CD4-positive, alpha-beta T cell treated with Interleukin-6 at 100 ng/mL for 8 hours (primary cell): ENCODE measurements at places on chromosomes 1 and 21.

DNA sequence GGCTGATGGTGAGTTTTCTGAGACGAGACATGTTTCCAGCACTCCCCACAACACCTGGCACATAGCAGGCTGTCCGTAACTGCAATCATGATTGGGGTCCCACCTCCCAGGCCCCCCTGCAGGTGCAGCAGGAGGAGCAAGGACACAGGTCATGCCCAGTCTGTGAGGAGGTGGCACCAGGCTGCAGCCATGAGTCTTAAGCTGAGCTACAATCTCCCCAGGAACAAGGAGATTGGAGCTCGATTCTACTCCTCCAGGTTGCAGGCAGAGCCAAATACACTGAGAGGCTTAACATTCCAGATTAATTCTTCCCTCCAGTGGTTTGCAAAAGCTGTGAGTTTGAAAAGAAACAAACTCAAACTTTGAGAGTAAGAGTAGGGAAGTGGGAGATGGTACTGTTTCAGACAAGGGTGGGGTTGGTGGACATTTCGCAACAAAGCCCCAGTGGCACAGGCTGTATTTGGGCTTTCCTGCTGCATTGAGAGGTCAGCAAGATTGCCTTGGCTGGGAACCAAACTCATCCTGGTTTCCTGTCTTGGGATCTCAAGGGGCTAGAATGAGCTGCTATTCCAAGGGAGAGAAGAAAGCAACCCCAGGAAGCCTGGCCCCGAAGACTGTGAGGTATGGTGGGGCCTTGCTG lies 64.8 kb upstream of the GALNT2 start:
- DNase-seq: no peak

GRCh38 chr1:45152126-45152525 lies 54.3 kb downstream of the ZSWIM5 start:
- no peak for DNase-seq

- no peak for DNase-seq
These were observed 358.6 kb downstream of the SIPA1L2 start for GRCh38 chr1:232271299-232271698.

- no peak for DNase-seq
These were observed 6.3 kb downstream of the CDKN2C start for GRCh38 chr1:50976111-50976889.

DNA sequence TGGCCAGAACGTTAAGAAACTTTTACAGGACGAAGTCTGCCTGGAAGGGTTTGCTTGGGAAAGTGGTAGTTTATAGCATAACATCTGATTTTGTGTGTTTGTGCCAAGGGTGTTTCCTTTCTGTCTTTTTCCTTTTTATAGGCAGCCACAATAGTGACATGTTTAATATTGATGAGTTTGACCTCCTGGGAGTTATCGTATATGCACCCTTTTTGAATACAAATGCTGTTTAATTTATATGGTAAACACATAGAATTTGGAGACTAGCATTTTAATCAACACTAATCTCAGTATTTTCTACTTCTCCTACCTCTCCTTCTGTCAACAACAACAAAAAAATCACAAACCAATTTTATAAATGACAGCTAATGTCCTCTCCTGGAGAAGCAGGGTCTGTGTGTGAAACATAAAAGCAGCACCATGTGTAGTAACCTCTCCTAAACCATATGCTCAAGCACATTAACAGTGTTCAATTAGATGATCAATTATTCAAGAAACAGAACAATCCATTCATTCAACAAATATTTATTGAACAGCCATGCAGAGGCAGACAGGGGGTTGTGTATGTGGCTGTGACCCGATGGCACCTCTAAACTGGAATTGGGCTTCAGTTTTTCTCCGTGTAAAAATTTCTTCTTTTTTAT lies 604 bp upstream of the FMN2 start:
- no peak for DNase-seq

- no peak for DNase-seq
These were observed 26.3 kb upstream of the TGFBR3 start for GRCh38 chr1:91912266-91912665.

DNA sequence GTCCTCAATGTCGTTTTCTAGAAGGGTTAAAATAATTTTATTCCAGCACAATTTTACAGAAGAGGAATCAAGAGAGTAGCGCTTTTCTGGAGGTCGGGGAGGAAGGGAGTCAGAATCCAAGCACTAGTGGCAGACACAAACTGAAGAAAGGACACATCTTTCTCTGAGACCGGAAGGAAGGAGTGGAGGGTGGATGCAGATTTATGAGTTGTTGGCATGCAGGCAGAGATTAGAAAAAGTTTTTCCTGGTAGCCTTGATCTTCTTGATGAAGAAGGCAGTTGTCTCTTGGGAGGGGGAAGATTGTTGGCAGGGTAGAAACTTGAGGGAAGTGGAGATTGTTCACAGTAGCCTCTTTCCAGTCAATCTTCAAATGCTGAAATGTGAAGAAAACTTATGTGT lies 149.8 kb downstream of the PAPPA2 start:
- DNase-seq: no peak

GRCh38 chr1:68255301-68255700 lies 23.0 kb upstream of the WLS start:
- DNase-seq: no peak

DNA sequence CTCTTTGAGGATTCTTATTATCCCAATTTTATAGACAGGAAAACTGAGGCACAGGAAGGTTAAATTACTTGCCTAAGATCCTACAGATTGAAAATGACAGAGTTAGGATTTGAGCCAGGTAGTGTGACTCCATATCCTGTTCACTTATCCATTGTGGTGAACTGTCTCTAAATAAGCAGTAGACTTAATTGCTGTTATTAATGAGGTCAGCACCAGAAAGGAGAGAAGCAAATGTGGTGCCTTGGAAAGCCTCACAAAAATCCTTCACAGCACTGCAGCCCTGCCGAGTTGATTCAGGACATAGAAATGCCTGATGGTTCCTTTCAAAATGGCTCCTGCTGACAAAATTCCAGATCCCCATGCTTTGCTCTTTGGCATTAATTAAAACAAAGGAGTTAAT lies 193.3 kb upstream of the BEND5 start:
- no peak for DNase-seq

DNA sequence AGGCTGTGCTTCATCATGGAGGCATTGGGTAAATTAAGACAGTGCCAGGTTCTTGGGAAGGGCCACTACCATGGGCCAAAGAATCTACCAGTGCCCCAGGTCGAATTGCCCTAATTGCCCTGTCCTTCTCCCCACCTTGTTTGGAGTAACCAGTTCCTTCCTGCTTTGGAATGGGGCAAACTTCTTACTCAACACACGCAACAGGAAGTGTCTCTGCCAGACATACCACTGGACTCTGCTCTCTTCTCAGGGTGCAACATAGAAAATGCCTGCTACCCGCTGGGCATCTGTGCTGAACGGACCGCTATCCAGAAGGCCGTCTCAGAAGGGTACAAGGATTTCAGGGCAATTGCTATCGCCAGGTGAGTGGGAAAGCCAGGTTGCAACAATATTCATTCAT lies 15.8 kb downstream of the CDA start:
- no peak for DNase-seq

DNA sequence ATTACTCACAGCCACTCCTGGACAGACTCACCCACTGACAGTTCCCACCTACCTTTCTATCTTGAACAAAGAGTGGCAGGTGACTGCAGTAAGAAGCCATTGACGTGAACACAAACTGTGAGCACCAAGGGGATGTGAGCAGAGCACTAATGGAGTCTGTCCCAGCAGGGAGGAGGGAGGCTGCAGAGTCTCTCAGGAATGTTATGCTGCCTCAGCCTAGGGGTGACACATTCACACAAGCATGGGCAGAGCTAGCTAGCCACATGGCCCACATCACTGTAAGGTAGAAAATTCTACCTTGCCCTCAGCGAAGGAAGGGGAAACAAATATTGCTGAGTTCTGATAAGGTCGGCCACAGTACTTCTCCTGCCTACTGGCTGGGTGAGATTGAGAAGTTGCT lies 56.8 kb upstream of the PTGFRN start:
- no peak for DNase-seq

DNA sequence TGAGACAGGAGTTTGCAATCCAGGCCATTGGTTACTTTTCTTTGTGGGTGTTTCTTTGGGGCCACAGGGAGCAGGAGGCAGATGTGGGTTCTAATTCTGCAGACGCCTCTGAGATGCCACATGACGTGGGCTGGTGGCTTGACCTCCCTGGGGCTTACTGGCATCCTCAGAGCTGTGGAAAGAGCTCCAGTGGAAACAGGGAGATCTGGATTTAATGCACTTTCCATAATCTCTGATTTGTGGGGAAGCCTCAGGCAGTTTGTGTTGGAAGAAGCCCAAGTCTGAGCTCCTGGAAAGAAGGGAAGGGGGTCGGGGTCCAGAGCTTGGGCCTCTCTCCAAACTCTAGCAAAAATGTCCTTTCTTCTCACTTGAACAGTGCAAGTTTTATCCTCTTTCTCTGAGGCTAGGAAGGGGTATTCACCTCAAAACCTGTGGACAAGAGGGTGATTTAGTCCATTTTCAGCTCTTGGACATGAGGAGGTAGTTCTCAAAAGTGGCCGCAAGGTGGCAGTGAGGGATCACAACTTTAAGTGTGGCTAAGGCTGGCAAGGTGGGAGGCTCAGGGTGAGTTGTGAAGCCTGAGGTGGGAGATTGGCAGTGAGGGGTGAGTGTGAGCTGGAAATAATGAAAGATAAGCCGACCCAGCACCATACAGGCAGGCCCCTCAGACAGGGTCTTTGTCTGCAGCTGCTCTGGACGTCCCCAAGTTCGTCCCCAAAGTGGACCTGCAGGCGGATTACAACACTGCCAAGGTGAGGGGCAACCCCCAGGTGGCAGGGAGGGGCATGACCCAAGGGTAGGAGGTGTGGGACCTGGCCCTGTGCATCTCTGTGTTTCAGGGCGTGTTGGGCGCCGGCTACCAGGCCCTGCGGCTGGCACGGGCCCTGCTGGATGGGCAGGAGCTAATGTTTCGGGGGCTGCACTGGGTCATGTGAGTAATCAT lies 9.2 kb downstream of the IKBKE start:
- DNase-seq: peak; percentile 62

GRCh38 chr1:216095400-216095799 lies 327.8 kb downstream of the USH2A start:
- DNase-seq: no peak

DNA sequence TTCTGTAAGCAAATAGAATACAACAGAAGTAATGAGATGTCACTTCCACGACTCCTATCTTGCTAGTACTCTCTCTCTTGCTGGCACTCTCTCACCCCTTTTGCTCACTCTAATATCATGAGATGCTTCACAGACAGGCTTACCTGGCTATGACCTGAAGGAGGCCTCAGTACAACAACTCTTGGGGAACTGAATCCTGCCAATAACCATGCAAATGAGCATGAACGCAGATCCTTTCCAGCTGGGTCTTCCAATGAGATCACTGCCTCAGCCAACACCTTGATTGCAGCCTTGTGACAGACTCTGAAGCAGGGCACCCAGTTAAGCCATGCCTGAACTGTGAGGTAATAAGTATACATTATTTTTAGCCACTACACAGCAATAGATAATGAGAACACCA lies 53.1 kb upstream of the ADAR start:
- DNase-seq: no peak

DNA sequence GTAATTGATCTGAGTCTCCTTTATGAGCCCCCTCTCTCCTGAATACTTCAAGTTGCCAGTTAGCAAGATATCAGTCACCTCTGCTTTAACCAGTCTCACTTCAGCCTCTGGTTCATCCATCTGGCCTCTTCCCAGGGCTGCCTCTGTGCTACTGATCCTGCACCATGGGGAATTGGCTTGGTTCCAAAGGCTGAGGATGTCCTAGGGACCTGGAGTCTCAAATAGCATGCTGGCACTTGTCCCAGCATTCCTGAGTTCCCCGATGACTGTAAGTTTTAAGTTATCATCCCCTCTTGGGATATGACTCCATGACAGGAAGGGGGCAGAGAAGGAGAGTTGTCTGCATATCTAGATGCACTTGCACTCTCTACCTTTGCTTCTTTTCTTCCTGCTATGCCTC lies 252.0 kb downstream of the PTBP2 start:
- DNase-seq: no peak

DNA sequence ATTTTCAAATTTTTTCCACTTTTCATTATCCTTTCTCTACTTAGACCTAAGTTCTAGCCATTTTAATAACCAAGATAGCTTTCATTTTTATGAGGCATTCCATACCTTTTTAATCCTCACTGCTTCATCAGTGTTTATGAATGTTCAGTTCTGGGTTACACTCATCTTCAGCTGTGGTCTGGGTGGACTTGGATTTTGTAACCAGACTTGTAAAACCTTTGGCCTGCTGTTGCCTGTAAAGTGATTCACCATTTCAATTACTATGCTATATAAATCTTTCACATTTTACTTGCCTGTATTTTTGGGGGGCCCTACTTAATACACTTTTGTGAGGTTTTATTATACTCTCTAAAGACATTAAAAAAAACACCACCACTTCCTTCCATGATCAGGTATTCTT lies 46.2 kb downstream of the USP25 start:
- DNase-seq: no peak

- no peak for DNase-seq
These were observed 4.8 kb downstream of the ARTN start for GRCh38 chr1:43938383-43938782.

DNA sequence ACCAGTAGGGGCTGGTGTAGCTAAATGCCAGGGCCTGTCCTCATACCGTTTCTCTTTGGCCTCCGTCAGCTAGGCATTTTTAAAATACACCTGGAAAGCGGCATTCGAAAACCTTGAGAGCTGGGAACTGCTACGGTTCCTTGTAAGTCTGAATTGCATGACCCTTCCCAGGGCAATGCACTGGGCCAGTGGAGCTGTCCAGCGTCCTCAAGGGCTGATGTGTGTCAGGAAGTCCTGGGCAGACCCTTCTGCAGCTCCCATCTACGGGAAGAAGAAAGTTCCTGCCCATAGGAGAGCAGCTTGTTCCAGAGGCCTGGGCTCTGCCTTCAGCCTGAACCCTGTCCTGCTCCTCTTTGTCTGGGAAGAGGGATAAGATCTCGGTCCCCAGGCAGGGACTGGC lies 34.1 kb downstream of the UBASH3A start:
- no peak for DNase-seq

- DNase-seq: peak; percentile 77
These were observed 2.5 kb downstream of the MTHFR start for GRCh38 chr1:11802973-11803885.

- no peak for DNase-seq
These were observed 90.6 kb upstream of the RALGPS2 start for GRCh38 chr1:178634445-178634844.

DNA sequence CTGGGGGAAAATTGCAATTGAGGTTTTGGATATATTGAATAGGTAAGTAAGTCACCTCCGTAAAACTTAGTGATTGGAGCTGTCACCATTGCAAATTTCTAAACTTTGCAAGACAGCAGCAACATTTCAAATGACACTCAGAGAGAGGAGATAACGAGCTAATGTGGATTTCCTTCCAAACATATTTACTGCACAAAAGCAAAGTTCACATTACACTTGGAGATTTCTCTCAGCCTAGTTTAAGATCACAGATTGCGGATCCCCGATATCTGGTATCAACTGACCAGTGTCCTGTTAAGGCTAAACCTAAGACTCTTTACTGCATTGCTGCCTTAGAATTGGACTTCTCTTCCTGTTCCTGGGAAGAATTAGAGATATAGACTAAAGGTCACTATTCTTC lies 47.5 kb downstream of the ZNF697 start:
- no peak for DNase-seq

- no peak for DNase-seq
These were observed 3.2 kb downstream of the TRNP1 start for GRCh38 chr1:26996665-26997064.
